ENCODE measurements at places on chromosomes 6 and 20.

DNA sequence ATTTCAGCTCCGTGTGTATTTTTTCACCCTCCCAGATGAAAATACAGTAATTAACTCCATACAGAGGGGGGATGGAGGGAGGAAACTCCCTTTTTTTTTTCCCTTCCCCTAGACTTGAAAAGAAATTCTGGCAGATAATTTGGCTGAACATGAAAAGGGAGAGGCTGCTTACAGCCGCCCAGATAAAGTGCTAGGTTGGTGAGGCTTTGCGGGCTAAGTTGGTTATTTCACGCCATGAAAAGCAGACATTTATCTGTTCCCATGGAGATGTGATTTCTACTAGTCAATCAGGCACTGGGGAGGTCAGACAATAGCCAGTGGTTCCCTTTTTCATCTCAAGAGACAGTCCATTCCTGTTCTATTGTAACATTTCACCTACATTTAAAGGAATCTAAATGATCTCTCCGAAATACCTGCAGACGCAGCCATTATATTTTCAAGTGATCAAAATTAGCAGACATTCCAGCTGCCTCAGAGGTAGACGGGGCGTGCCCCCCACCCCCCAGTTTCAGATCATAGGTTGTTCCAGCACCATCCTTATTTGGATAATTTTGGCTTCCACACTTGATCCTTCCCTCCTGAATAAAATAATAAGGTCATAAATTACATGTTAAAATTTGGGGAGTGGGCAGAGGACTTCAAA, 143.9 kb upstream of the ZNF217 start:
- no peak for DNase-seq

GRCh38 chr6:90326404-90327057, 29.9 kb upstream of the BACH2 start:
- DNase-seq: no peak

DNA sequence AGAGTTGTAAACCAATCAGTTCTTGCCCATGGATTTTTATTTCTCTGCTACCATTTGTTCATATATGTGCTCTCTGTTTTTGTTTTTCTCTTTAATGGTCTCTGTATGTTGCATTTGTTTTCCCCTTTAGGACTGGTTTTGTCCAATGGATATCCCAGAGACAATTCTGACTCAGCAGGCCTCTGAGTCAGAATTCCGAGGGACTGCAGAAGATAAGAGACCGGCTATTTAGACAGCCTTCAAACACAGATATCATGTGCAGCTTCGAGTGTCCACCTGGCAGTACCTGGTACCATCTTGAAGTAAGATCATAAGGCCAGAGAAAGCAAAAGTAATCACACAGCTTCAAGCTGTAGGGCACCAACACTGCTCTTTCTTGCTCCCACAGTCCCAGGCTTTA, 125.5 kb downstream of the ELOVL4 start:
- DNase-seq: no peak

DNA sequence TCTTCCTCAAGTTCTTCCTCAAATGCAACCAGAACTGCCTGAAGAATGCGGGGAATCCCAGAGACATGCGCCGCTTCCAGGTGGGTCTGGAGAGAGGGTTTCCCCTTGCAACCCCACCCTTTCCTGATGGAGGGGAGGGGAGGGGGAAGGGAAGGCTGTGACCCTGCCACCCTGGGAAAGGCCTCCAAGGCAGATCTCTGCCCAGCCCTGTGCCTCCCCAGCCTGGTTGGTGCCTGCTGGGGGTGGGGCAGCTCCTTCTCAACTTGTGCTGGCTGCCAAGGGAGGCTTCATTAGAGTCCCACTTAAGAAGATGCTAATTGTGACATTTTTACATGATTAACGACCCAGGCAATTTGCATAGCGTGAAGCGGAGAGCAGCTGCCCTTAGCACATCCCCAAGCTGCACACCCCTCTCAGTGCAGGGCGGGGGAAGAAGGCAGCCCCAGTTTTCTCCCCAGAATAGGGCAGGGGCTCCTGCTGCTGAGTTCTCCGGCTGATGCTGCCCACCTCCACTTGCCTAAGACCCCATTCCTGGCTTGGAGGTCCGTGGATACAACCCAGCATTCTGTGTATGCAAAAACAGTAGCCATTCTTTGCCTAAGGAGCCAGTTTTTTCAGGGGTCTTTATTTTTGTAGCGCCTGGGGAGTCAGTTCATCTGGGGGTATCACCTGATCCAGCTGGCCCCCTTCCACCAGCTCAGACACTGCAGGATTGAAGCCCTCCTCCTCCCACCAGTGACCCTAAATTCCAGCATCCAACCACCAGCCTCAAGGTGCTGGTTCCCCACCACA, 51.7 kb downstream of the CPXM1 start:
- no peak for DNase-seq

GRCh38 chr6:80530103-80530502, 423.6 kb downstream of the BCKDHB start:
- DNase-seq: no peak

DNA sequence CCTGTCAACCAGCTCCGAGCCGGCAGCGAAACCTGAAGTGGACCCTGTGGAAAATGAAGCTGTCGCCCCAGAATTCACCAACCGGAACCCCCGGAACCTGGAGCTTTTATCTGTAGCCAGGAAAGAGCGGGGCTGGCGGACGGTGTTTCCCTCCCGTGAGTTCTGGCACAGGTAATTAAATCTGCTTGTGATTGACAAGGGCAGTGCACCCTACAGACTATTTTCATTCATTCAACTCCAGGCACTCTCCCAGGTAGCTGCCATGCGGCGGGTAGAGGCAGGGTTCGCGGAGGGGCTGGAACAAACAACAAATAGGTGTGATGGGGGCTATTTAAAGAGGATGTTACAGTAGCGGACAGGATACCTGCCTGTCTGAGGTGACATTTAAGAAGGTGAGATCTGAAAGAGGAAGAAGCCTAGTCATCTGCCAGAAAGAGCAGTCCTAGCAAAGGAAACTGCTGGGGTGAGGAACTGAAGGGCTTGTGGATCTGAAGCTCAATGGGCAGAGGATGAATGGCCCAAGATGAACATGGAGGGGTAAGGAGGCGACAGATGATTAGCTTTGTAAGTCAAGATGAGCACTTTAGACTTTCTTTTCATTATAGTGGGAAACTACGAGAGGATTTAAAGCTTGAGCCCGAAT, 810 bp downstream of the MRPL18 start:
- no peak for DNase-seq
